ENCODE measurements at places on chromosomes 11 and 22.

DNA sequence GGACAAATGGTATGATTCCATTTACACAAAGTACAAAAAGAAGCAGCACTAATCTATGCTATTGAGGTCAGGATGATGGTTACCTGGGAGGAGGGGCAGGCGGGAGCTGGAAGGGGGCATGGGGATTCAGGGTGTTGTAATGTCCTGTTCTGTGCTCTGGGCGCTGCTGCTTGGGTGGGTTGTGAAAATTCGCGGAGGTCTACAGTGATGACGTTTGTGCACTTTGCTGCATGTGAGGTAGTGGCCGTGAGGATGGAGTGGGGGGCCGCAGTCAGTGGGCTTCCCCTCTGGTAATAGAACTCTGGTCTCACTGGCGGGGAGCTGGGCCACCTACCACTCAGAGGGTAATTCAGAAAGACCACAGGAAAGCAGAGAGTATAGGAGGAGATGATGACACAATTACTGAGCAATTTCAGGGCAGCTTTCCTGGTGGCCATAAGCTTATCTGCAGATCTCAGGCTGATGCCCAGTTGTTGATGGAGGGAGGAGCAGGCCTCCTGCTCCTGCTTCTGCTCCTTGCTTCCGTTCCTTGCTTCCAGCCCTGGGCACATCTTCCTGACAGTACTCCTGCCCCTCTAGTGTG is 121.5 kb downstream of the CEP164 start:
- DNase-seq: no peak

- DNase-seq: no peak
Measured at GRCh38 chr22:49479566-49479965, 348.1 kb downstream of the BRD1 start.

GRCh38 chr22:24819911-24820461 is 14.0 kb downstream of the SGSM1 start:
- DNase-seq: no peak

DNA sequence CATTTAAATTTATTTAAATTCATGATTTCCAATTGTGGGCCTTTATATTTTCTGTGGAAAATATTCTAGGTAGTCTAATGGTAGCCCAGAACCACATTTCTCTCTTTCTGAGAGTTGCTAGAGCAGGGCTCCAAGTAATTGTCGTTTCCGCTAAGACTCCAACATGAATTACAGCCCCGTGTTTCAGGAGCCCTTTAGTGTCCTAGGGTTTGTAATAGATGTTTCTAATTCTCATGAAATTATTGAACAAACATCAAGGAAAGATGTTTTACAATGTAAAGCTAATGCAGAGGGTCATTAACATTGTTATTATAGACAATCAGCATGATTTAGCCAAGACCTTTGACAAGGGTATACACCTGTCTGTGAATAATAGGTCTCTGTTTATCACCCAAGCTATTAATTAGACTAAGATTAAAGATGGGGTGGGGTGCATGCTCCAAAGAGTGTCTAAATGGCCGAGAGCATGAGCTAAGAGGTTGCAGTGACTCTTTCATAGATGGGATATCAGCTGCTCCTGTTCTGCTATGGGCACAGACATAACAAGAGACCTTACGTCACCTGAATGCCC is 81.8 kb upstream of the NTM start:
- no peak for DNase-seq

- no peak for DNase-seq
Measured at GRCh38 chr22:43147821-43148220, 3.5 kb upstream of the TSPO start.

GRCh38 chr11:29208117-29208516 is 808.7 kb downstream of the KCNA4 start:
- no peak for DNase-seq
